ENCODE measurements at places on chromosomes 5 and 9.

- no peak for DNase-seq
These were observed 181.7 kb downstream of the BNC2 start for GRCh38 chr9:16688814-16689213.

DNA sequence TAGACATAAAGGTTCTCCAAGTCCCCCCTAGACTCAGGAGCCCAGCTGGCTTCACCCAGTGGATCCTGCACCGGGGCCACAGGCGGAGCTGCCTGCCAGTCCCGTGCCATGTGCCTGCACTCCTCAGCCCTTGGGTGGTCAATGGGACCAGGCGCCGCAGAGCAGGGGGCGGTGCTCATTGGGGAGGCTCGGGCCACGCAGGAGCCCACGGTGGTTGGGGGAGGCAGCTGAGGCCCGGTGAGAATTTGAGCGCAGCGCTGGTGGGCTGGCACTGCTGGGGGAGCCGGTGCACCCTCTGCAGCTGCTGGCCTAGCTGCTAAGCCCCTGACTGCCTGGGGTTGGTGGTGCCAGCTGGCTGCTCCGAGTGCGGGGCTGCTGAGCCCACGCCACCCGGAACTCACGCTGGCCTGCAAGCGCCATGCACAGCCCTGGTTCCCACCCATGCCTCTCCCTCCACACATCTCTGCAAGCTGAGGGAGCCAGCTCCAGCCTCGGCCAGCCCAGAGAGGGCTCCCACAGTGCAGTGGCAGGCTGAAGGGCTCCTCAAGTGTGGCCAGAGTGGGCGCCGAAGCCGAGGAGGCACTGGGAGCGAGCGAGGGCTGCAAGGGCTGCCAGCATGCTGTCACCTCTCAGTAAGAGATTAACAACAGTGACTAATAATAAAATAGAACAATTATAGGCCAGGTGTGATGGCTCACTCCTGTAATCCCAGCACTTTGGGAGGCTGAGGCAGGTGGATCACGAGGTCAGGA, 65.9 kb downstream of the SPATA31D1 start:
- no peak for DNase-seq

DNA sequence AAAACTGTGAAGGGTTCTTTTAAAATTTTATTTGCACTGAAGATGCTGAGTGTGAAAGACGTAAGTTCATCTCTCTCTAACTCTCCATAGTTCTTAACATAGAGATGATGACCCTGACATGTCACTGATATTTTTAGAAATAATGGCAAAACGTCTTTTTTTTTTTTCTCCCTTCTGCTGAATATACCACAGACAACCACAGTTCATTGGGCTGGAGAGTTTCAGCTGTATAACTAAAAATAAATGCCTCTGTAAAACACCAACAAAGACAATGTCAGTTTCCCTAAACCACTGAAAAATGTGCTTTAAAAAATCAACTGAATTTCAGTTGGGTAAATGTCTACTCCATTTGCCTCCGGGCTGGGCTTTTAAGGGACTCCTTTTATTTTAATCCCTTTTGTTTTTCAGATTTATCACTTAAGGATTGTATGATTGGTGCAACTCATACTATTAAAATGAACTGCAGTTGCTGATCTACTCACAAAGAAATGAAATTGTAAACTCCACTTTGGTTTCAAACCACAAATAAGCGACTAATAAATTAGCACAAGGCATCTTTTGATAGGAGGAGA, 830.9 kb upstream of the WWC1 start:
- DNase-seq: no peak

DNA sequence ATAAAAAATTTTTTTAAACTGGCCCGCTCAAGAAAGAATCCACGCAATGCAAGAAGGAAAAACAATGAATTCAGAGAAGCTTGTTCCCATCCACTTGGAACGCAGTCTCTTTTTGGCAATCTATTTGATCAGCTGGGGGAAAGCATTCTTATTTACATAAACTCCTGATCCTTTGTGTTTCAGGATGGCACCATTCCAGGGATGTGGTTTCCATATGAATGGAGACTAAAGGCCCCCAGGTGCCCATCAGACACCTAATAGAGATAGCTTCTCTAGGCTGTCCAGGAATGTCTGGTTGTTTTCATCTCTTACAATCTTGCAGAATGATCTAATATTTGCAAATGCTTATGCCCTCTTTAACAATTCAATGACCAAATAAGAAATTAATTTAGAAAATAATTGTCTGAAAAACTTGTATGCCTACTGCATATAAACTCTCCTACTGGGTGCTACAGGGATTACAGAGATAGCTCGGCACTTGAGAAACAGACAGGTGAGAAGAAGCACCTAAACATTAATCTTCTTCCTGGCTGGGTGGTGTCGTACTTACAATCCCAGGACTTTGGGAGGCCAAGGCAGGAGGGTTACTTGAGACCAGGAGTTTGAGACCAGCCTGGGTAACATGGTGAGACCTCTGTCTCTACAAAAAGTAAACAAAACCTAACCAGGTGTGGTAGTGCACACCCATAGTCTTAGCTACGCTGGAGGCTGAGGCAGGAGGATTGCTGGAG, 3.0 kb upstream of the RASGRF2 start:
- DNase-seq: no peak

DNA sequence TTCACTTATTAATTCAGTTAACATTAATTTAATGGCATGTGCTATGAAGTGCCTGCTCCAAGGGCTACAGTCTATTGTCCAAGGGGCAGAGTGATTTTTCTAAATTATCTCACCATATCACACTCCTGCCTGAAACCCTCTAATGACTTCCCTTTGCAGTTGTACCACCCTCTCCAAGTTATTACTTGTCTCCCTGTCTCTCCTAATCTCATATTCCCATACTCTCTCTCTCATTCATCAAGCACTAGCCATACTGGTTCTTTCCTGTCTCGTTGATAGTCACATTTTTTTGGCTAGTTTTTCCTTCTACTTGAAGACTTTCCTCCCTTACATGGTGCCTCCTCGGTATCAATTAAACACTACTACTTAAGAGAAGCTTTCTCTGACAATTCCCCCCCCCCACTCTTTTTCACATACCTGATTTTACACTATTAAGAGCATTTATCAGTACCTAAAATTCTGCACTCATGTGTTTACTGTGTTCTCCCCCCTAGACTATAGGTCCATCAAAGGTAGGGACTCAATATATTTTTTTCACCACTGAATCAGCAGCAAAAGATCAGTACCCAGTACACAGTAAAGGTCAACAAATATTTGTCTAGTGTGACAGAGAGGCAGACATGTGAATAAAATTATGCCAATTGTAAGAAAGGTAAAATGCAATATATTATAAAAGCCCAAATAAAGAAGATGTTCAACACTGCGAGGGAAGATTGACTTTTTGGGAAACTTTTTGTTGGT, 19.0 kb downstream of the RICTOR start:
- DNase-seq: no peak

DNA sequence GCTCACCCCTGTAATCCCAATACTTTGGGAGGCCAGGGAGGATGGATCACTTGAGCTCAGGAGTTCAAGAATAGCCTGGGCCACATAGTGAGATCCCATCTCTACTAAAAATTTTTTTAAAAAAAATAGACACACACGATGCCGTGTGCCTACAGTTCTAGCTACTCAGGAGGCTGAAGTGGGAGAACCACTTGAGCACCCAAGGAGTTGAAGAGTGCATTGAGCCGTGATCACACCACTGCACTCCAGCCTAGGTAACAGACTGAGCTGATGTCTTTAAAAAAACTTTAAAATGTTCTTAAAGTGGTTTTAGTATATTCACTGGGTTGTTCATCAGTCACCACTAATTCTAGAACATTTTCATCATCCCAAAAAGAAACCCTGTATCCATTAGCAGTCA, 51.9 kb upstream of the RNF38 start:
- DNase-seq: no peak

DNA sequence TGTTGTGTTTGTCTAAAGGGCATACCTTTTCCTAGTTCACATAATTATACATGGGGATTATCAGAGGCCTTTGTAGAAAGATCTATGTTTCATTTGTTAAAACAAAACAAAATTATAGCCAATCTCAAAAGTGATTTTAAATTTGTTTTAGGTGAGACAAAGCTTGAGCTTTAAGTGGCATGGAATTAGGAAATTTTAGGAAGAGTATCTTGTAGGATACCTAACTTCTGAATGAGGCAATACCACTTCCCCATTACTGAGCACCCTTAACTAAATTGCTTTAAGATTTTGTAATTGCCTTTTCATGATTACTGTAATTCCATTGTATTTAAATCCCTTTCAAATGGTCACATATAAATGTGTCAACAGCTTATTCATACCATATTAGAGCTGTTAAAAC, 775.6 kb downstream of the NR2F1-AS1 start:
- no peak for DNase-seq

- DNase-seq: no peak
These were observed at the start of gene IGFBPL1 for GRCh38 chr9:38423973-38424843. TSS of gene IGFBPL1 (minus strand) at chr9:38424454. CDS start at chr9:38424424, 30 bp downstream.

DNA sequence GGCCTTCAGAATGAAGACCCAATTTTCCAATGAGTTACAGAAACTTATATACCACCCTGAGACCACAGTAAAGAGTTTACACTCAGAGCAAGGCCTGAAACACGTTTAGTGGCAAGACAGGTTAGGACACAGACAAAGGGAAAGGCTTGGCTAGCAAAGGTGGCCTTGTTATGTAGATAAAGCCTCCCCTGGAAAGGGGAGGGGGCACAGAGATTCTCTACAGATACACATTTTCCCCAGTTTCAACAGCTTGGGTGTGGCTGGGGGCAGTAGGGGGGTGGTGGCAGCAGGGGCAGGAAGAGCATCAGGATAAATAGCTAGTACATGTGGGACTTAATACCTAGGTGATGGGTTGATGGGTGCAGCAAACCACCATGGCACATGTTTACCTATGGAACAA, 51.9 kb upstream of the PPP1R2B start:
- no peak for DNase-seq

DNA sequence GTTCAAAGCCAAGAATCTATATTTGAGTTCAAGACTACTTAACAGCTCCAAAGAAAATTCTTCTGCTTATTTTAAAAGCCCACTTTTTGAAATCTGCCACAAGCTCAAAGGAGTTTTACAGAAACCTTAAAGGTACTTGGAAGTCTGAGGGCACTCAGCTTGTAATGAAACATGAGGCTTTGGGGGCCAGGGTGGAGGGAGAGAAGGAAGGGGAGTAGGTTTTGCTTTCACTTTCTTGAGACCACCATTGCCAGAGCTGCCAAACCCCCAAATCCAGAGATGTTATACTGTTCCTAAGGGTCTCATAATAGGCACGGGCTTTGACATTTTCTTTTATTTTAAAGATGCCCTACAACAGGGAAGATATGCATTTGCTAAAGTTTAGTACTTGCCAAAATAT, 42.6 kb upstream of the TNFAIP8 start:
- DNase-seq: no peak

- DNase-seq: no peak
These were observed 105.3 kb downstream of the RASGRF2 start for GRCh38 chr5:81065492-81065891.

DNA sequence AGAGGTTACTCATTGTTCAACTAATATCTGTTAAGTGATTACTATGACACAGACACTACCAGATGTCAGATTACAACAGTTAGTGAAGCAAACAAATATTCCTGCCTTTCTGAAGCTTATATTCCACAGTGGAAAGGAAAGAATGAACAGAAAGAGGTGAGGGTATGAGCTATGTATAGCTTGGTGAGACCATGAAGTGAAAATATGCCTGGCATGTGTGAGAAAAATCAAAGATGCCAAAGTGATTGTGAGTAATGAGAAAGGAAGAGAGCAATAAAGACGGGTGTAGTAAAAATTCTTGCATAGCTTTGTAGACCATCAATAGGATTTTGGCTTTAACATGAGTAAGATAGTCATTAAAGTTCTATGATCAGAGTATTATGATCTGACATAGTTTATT, 734.5 kb upstream of the NUDT12 start:
- DNase-seq: no peak

DNA sequence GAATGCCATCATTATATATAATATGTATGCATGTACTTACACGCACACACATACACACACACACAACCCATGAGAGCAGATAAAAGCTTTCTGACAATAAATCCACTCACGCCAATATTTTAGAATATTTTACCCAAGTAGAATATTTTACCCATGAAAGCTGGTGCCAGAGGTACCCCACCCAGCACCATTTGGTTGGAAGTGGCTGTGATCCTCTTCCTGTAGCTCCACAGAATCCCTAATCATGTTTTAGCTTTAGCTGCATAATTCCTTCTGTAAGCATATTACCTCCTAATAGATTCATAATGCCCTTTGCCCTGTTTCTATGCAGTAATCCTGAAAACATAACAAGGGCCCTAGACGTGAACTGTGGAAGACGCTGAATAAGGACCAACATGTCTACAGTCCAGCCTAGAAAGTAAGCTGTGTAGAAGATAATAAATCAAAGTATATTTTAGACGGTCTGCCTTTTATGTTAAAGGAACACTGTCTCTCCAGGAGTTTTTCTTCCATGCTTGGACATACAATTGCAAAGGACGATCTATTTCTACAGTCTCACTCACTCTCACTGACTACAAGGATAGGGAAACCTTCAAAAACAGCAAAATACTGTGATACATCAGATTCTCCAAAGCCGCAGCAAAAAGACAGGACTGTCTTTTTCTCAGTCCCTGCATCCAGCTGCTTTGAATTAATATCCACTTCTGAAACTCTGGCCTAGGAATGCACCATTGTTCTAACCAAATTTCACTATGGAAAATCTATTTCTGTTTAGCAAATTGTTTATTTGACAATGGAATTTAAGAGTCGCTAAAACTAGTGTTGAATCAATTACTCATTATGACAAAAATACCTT, 98.2 kb downstream of the USP20 start:
- DNase-seq: no peak

GRCh38 chr9:126592461-126592860, 21.3 kb upstream of the LMX1B start:
- no peak for DNase-seq

DNA sequence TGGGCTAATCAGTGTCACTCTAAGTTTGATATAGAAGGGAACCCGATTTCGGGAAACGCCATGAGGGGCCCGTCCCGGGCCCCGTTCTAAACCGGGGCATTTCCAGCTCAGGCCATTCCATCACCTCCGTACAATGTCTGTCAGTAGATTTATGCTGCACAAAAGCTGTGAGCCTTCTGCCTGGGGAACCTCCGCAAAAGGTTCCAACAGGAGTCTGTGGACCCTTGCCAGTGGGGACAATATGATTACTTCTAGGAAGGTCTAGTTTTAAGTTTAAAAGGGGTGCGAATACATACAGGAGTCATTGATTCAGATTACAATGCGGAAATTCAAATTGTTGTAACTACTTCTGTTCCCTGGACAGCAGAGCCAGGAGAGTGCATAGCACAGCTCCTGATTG, 57.6 kb downstream of the RAPGEF1 start:
- no peak for DNase-seq

- no peak for DNase-seq
These were observed 181.4 kb downstream of the LURAP1L start for GRCh38 chr9:12956261-12956660.

GRCh38 chr5:75734913-75735789, 17.9 kb upstream of the POC5 start:
- no peak for DNase-seq

DNA sequence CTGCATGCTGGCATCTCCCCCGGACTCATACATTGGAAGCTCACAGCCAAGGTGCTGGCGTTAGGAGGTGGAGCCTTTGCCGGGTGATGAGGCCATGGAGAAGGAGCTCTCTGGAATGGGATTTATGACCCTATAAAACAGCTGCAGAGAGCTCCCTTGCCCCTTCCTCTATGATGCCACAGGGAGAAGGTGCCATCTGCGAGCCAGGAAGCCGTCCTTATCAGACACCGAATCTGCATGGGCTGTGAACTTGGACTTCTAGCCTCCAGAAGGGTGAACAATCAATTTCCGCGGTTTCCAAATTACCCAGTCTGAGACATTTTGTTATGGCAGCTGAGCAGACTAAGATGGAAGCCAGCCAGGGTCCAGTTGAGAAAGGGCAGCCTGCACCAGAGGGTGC, 381.2 kb upstream of the IRX1 start:
- DNase-seq: no peak

Measured in stimulated activated CD8-positive, alpha-beta memory T cell treated with anti-CD3 and anti-CD28 coated beads, Interleukin-15, amount 100 ng/mL, for 48 hours (primary cell).